Cardiac septum (tissue), 1 donor: ENCODE measurements at places on chromosomes 3 and 15. TPM values are rescaled to one million over a fixed set of nuclear protein-coding genes. Genes with fewer than 3 reads are reported as not detected.

GRCh38 chr15:34365836-34366235 lies 1.2 kb downstream of the LPCAT4 start:
- DNase-seq = no peak

Gene LRRC34
- 2.3 TPM for total RNA-seq

Gene TRAIP
- 2.0 TPM for total RNA-seq

- DNase-seq = no peak
Observed at GRCh38 chr3:125019271-125019670, 36.5 kb downstream of the HEG1 start.

- no peak for DNase-seq
Observed at GRCh38 chr3:62131620-62132019, 241.7 kb downstream of the FEZF2 start.

Gene SUCNR1
- total RNA-seq = 0.22 TPM

DNA sequence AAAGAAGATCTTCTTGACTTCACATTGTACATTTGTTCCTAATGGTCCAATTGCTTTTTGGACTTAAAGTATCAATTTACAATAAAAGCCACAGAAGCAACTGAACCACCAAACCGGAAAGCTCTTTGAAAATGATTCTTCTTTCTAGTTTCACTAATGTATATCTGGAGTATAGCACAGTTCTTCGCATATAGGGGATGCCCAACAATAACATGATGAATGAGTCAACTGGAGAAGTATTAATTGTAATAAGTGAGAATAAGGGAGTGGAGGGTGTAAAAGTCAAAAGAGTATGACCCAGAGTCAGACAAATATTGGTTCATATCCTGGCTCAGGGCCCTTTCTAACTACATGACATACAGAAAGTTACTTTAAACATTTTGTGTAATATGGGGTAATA lies 425.2 kb downstream of the ZBTB20 start:
- no peak for DNase-seq

Gene SKOR1
- total RNA-seq = 0.24 TPM

GRCh38 chr3:152040319-152040718 lies 166.9 kb downstream of the SUCNR1 start:
- no peak for DNase-seq

Gene HYKK
- 5.1 TPM for total RNA-seq

Gene OR5H15
- total RNA-seq = not detected

Gene HIGD2B
- total RNA-seq = not detected

Gene RTP3
- total RNA-seq = not detected

DNA sequence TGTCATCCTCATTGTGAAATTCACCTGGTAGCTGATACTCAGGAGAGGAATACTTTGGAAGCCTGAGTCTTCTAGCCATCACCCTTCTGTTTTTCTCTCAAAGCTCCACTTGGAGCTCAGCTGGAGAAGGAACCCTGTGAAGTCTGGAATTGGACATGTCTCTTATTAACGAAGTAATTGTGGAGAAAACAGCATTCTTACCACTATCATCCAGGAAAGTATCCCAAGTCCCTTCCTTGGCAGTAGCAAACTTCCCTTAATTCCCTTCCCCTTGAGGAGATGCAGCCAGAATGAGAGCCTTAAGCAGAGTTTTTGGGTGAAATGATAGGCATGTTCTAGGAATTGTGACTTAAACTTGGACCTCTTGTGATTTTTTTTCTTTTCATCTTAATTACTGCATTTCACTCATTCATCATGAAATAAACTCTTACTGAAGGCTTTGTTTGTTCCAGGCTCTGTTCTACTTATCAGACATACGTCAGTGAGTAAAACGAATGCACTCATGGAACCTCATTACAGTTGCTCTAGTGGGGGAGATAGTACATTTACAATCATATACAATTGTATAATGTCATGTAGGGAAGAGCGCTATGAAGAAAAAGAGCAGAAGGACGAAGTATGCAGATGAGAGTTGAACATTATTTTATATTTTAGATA lies 30.5 kb upstream of the TCF12 start:
- no peak for DNase-seq

DNA sequence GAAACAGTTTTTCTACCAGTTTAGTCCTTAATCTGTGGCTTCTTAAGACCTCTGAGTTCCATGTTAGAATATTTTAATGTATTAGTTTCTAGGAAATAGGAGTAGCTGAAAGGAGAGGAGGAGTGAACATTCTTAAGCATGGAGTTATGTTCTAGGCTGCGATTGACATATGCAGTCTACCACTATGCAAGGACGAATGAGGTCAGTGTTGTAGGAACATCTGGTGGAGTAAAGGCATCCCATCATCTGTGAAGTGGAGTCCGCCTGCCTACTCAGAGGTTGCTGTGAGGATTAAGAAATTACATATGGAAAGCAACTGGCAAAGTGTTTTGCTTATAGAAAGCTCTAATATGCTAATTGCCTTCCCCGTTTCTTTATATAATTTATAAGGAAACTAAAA lies 45.1 kb downstream of the SNAPC5 start:
- DNase-seq = no peak

- DNase-seq = peak; percentile 79
Observed at GRCh38 chr15:39213385-39213840, 367.5 kb upstream of the THBS1 start.

- DNase-seq = no peak
Observed at GRCh38 chr3:139425745-139426400, 36.4 kb upstream of the COPB2 start.

- no peak for DNase-seq
Observed at GRCh38 chr3:157369727-157370421, 66.8 kb upstream of the PTX3 start.

- no peak for DNase-seq
Observed at GRCh38 chr3:56784448-56785001, 17.2 kb downstream of the ARHGEF3 start.

- DNase-seq = no peak
Observed at GRCh38 chr15:34943711-34944110, 25.8 kb downstream of the AQR start.

Gene SERPINI2
- total RNA-seq = 0.46 TPM

- DNase-seq = no peak
Observed at GRCh38 chr15:77084436-77084835, 13.5 kb upstream of the TSPAN3 start.

Gene IL20RB
- total RNA-seq = 0.70 TPM

Gene TAGLN3
- total RNA-seq = 0.46 TPM

- peak; percentile 89 for DNase-seq
Observed at GRCh38 chr15:40279437-40280141, 3.3 kb downstream of the ANKRD63 start.

Gene GRIP2
- total RNA-seq = 67.8 TPM

Gene ITGA11
- 9.3 TPM for total RNA-seq

DNA sequence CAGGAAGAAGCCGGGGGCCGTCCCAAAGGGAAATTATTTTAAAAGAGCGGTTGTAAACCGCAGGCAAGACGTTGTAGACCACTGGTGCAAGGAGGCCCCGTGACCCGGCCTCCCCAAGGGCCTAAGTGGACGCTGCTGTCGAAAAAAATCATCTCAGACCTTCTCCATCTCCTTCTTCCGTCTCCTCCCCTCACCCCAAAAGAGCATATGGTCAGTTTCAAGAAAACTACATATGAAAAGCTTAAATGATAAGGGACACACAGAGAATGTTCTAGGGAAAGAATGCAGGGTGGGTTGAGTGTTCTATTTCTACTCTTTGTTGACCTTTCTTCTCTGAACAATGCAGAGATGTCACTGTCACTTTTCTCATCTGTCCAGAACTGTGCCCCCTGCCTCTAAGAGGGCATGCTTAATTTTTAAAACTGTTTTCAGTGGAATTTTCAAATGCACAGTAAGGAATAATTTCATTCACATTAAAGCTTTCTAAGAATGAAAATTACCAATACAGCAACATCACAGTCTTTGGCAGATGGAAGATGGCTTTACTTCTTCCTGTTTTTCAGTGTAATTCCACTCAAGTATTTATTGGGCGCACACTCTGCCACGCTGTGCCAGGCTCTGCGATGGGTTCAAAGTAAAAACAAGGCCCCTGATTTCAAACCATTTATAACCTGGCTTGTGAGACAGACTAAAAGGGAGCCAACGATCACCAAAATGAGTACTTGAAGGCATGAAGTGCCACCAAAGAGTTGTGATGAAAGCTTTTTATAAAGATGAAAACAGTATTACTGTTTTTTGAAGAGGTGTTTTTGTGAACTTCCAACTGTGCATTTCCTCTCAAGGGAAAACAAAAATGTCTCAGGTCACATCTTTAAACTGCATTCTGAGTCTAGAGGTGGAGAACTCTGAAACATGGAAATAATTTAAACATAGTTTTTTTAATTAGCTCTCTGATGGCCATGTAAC lies 891 bp upstream of the TOP2B start:
- no peak for DNase-seq
